ENCODE measurements at places on chromosomes 6 and 20.

DNA sequence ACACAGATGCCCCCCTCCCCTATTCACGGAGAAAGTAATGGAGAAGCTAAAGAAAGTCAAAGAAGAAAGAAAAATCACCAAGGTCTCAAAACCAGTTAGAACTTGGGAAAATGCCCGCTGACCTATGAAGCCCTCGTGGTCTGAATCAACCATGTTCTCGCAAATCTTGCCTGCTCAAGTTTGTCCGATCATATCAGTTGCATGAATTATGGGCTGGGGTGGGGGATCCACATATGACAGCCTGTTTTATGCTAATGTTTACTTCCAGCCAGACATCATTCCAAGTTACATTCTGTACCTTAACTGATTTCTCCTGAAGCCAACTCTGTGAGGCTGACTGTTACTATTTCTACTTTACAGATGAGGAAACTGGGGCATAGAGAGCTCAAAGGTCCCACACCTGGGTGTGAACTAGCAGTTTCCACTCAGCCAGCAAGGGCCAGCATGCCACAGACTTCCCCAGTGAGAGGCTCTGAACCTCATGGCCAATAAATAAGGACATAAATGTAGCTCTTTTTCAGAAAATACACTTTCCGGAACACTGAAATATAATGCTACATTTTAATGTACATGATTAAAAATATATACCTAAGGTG is 2.1 kb downstream of the RNASET2 start:
- DNase-seq: no peak

DNA sequence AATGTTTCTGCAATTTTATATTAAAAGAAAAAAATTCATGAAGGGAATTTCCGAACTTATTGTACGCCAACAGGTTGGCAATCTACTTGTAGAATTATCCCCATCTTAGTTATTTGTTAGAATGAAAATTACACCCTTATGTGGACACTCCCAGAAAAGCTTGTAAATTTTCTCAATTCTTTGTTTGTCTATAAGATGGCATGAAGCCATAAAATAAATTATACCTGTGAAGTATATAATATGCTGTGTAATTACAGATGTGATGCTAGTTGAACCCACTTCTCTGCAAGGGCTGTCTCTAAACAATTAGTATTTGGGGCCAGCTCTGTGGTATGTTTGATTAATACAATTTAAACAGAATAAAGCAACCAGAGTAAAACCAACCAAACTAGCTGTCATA is 52.1 kb upstream of the DSP start:
- DNase-seq: no peak

GRCh38 chr20:50730765-50731054 is 670 bp upstream of the PARD6B start:
- DNase-seq: no peak

GRCh38 chr6:19692506-19693298 is 144.5 kb upstream of the ID4 start:
- DNase-seq: no peak

DNA sequence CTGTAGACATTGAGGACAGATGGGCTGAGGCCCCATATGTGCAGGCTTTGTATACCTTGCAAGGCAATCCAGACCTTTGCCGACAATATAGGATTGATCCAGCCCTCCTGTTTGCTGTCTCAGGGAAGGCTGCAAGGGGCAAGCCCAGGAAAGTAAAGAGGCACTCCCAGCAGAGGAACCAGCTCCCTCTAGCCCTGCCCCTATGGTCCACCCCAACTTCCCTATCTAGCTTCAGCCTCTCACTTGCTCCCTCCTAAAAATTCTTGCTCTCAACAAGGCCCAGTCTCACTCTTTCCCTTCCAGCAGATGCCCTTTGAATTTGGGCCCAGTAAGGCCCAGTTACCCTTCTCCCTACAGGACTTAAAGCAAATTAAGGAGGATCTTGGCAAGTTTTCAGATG is 92.6 kb downstream of the JARID2 start:
- no peak for DNase-seq

Data from A172 (cell line).